ENCODE measurements at places on chromosomes 16 and 17.

GRCh38 chr16:30663038-30663437, 4.8 kb downstream of the FBRS start:
- no peak for DNase-seq

- peak; percentile 48 for DNase-seq
Observed at GRCh38 chr17:82457073-82457928, 1.2 kb upstream of the NARF start.

DNA sequence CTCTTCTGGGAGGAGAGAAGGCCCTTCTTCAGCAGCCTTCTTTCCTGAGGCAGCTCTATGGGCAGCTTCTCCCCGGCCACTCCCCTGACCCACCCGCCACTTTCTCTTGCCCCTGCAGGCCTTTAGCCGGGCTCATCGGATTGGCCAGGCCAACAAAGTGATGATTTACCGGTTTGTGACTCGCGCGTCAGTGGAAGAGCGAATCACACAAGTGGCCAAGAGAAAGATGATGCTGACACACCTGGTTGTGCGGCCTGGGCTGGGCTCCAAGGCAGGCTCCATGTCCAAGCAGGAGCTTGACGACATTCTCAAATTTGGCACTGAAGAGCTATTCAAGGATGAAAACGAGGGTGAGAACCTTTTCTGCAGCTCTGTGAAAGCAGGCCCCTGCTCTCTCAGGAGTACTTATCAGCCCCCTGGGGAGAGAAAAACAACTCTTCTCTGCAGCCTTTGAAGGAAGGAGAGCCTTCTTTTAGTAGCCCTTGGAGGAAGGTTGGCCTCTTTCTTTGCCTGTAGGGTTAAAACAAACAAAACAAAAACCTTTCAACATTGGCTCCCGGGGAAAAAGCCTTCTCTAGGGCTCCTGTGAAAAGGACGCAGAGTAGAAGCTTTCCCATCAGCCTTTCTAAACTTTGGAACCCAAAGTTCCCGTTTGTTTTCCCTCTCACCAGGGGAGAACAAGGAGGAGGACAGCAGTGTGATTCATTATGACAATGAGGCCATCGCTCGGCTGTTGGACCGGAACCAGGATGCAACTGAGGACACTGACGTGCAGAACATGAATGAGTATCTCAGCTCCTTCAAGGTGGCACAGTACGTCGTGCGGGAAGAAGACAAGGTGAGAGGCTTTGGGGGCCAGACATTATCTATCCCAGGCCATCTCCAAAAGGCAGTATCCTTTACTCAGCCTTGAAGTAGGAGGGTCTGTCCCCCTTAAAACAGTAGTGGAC, 12.7 kb downstream of the RNF227 start:
- DNase-seq, result no peak

GRCh38 chr17:37848690-37849616, 75.3 kb upstream of the TBC1D3K start:
- peak; percentile 94 for DNase-seq

GRCh38 chr17:1485423-1486376, 6.8 kb downstream of the MYO1C start:
- no peak for DNase-seq

DNA sequence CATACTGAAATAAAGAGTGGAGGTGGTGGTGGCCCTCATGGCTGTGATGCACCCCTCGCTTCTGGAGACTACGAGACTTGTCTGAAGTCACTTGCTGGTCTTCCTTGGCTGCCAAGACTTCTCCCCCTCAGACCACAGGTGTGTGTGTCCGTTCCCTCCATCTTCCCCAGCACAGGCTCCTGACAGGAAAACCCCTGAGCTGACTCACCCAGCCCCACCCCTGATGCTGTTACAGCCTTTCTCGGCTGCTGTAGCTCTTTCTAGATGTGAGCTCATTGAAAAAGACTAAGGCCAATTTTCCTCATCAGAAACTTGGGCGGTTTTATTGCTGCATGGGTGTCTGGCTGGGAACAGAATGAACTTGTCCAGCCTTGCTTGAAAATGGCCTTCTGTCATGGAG, 296.9 kb downstream of the TMEM114 start:
- no peak for DNase-seq

DNA sequence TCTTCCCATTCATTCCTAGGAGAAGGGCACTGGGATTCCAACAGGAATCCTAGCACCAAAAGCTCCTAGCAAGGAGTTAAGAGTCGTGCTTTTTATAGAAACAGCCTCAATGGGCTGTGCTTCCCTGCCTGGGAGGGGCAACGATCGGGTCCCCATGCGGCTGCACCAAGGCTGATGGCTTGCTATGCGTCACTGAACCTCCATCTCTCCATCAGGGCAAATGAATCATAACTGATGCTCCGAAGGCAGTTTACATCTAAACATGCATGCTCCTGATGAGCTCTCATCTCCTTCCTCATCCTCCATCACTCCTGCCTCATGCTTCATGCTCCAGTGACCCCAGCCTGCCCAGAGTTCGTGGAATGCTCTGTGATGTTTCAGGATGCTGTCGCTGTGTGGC, 270.5 kb downstream of the FOXL1 start:
- DNase-seq, result no peak

GRCh38 chr17:28518132-28518531, 12.0 kb downstream of the FOXN1 start:
- no peak for DNase-seq

DNA sequence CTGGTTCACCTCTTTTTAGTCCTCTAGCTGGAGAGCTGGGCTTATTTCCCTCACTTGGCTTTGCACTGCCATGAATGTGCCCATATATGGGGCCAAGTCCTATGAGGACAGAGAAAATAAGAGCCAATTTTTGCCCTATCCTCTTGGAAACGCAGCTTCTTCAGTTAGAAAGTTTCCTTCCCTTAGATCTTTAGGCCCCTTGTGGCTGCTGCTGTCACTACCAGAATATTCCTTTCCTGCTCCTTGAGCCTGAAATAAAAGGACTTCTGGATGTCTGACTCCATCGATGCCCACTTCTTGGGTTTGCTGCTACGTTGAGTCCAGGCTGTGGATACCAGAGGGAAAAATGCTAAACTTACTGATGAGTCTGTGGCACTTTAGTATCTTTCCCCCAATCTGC, 487.1 kb downstream of the GRIN2A start:
- DNase-seq, result peak; percentile 12

- DNase-seq, result no peak
Observed at GRCh38 chr17:78173097-78173715, 4.8 kb downstream of the SYNGR2 start.

DNA sequence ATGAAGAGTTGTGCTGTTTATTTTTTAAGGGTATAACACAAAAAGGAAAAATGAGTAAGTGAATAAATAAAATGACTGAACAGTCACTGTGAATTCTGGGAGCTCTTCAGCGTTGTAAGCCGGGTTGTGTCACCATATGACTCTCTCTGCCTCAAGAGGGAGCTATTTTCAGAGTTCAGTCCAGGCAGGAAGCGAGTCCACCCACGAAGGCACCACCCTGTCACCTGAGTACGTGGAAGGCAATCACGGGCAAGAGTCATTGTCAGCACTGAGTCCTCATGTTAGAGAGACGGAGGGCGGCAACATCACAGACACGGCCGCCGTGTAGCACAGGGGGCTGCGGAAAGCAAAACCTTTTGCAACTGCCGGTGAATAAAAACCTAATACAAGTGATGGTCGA, 227.6 kb downstream of the UTP18 start:
- peak; percentile 78 for DNase-seq

- DNase-seq, result no peak
Observed at GRCh38 chr17:59425085-59425931, 93.9 kb downstream of the YPEL2 start.

DNA sequence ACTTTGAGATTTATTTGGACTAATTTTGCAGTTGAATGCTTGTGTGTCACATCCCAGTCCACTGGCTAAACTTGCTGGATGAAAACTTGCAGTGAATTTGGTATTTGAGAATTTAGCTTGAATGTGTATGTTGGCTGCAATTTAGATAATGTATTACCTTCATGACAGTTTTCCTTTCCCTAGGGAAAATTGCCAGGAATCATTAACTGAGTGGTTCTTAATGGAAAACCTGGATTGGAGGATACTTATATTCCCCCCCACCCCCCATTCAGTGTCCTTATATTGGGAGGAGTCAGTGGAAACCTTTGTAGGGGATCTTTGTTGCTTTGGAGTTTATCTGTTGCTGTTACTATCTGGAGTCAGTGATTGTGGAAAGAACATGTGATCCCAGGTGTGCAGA, 67.6 kb downstream of the KPNA2 start:
- no peak for DNase-seq

- DNase-seq, result no peak
Observed at GRCh38 chr17:72642720-72643119, 449.8 kb downstream of the SLC39A11 start.

DNA sequence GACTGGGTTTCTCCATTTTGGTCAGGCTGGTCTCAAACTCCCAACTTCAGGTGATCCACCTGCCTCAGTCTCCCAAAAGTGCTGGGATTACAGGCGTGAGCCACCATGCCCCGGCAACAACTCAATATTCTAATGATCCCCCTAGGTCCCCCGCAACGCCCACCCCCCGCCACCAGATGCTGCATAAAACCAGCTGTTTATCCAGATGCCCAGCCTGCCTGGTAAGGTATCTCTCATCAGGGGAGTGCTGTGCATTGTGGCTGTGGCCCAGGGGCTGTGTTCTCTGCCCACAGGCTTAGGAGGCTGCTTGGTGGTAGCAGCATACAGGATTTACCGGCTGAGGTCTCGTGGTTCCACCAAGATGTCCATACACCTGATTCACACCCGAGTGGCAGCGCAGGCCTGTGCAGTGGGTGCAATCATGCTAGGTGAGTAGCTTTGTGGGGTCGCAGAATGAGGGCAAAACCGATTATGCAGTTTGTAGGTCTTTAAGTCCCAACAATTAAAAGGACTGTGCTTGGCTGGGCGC, 1.3 kb downstream of the HIGD1B start:
- no peak for DNase-seq

- DNase-seq, result no peak
Observed at GRCh38 chr17:38538906-38539305, 66.8 kb downstream of the SRCIN1 start.

DNA sequence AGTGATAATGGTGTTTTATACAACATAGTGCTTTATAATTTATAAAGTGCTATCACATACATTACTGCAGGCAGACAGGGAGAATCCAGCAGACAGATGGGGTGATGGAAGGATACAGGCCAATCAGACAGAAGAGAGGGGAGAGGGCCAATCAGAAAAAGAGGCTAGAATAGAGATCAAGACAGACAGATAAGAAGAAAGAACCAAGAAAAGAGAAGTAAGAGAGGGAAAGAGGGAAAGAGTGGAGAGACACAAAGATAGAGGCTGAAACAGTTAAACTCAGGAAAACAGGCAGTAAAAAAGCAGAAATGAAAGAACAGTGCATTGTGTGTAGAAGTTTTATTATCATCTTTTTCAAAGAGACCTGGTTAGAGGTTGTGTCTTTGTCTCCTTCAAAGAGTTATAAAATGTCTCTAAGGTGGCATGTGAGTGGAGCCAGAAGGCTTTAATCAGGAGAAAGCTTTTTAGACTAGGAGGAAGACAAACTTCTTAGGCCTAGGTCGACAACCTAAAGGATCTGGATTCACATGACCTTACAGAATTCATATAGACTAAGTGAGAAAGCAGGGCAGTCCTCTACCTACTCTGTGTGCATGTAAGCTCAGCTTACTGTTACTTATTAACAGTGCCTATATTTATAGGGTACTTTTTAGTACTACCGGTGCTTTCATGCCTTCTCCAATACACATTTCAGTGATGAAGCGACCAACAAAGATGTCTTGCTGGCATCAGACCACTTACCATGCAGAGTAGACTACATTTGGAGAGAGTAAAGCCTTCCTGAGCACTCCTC, 8.3 kb upstream of the CHD3 start:
- DNase-seq, result no peak

DNA sequence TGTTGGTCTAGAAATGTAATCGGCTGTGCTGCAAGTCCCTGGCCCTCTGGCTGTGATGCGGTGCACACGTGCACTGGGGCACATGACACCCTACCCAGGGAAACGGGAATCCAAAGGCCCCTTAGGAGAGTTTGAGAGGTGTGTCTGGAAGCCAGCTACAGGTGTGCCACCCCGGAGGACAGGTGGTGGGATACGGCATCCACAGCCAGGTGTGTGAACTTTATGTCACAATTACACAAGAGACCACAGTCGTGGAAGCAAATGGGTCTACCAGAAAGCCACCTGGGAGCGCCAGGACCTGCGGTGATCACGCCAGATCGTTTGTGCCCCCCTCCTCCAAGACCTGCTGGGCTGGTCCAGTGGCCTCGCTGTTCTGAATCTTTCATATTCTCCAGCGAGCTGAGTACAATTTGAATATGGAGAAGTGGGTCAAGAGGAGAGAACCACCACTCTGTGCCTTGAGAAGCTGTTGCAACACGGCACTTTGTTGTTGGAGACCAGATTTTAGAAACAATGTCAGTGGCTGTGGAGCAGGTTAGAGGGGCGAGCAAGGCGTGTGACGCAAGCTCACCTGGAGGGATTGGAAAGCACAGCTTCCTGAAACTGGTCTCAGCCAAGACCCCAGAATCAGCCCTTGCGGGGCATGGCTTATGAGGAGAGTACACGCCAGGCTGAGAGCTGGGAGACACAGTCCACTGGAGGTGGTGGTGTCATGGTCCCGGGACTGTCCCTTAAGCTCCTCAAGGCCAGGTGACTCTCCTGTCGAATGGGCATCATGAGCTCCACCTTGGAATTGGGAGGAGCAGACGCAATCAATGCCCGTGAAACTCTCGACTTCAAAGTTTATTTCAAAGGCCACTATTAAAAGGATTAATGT, 37.4 kb downstream of the COX4I1 start:
- DNase-seq, result no peak
